ENCODE measurements at places on chromosomes 7 and 10.

- DNase-seq = no peak
Observed at GRCh38 chr7:23020742-23021401, 6.9 kb upstream of the HYCC1 start.

DNA sequence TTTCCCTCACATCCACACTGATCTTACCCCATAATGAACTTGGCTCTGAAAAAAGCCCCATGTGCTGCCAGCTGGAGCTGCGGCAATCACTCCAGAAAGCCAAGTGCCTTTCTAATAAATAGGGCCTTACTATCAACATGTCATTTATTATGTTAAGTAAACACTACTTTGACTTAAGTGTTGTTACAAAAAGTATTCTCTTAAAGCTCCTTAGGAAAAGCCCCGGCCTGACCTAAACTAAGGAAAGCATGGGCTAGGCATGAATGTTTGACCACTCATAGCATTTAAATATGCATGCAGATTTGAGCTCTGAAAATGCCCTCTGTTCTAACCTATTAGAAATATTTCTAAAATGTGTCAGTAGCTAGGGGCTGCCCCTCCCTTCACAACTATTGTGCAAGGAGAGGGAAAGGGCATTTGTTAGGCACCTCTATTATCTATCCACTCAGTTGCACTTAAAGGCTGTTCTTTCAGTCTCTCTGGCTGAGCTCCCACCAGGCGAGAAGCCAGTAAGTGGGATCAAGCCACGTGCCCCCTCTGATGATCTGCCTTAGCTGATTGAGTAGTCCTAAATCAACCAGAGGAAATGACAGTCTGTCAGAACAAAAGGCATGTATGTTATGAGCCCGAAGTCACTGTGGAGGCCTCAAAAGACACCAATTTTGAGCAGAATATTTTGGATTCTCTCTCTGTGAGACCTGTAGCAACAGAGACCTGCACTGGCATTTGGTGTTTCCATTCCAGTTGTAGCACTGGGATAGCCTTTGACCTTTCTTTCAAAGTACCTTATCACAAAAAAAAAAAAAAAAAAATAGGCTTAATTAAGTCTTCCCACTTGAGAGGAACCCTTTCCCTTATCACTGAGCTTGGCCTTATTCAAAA, 77.1 kb downstream of the ITGB8 start:
- DNase-seq = no peak

DNA sequence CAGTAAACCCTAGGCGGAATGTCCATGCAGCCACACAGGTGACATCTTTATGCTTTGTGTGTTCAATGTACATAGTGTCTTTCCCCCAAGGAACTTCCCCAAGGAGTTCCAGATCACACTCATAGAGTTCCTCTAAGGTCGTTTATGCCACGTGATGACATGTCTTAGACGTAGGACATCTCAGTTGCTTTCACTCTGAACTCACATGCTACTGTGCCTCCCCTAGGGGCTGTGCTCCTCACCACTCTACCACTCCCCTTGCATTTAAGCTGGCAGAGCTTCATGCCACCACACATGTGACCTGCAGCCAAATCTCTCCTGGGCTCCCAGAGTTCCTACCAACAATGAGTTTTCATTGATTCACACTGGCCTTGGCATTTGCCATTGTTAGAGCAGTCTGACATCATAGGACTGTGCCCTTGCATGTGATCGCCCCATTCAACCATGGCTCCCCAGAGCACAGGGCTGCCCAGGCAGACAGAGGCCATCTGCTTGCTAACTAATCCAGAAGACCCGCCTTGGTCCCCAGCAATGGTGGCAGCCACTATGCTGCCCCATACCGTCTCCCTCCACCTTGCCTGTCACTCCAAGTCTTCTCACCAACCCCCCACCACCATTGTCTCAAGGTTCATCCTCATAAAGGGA, 95.3 kb upstream of the MACROH2A2 start:
- DNase-seq = no peak

DNA sequence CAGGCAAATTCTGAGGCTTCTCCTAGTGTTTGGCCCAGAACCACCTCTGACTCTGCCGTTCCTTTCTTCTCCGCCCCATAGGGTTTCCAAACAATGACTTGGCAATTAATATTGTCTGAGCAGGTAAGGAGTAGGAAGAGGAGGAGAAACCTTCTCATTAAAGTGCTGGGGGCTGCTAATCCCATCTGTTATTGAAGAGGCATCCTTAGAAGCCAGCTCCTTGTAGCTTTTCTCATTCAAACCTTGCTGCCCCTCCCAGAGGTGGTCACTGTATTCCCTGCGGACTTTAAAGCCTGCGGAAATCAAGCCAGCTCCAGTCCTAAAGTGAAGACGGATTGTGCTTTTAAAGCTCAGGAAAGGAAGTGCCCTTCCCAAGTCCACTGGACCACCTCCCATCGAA, 1.4 kb upstream of the NKX1-2 start:
- DNase-seq = no peak

- DNase-seq = no peak
Observed at GRCh38 chr10:121495719-121496118, 102.5 kb downstream of the FGFR2 start.

GRCh38 chr7:17773289-17773626, 167.0 kb downstream of the SNX13 start:
- DNase-seq = peak; percentile 49

- no peak for DNase-seq
Observed at GRCh38 chr10:132113766-132114365, 48.1 kb downstream of the JAKMIP3 start.

- no peak for DNase-seq
Observed at GRCh38 chr7:132435016-132435990, 141.0 kb downstream of the PLXNA4 start.

GRCh38 chr10:15316145-15316544, 54.9 kb downstream of the FAM171A1 start:
- no peak for DNase-seq

- DNase-seq = no peak
Observed at GRCh38 chr10:317271-317769, 182.1 kb downstream of the ZMYND11 start.

- DNase-seq = no peak
Observed at GRCh38 chr7:151014950-151015349, 9.3 kb downstream of the ATG9B start.

GRCh38 chr7:129947049-129947448, 5.7 kb downstream of the UBE2H start:
- DNase-seq = no peak

Data from HuH-7 (cell line).